COR-L47 (cell line): ENCODE measurements at places on chromosomes 6 and 20.

DNA sequence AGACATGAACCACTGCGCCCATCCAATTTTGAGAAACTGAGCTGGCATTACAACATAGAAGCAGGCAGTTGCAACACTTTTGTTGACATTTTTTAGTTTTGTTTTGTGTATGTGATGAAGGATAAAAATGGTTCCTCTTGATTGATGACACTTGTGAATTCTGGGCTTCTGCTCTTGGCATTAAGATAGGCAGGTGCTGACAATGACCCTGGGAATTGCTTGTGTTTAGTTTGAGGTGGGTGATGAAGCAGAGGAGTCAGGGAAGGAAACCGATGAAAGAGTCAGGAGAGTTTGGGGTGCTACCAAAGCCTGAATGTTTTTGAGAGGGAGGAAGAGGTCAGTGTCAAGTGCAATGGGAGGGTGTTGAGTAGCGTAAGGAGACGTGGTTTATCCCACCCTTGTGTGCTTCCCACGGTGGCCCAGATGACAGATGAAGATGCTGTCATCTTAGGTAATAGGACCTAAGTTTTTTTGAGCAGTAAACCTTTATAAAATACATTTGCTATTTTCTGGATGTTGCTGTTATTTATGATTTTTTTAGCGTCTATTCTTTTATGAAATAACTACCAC lies 19.4 kb downstream of the CDS2 start:
- DNase-seq = no peak

GRCh38 chr20:46900826-46901225 lies 6.2 kb downstream of the EYA2 start:
- DNase-seq = no peak

DNA sequence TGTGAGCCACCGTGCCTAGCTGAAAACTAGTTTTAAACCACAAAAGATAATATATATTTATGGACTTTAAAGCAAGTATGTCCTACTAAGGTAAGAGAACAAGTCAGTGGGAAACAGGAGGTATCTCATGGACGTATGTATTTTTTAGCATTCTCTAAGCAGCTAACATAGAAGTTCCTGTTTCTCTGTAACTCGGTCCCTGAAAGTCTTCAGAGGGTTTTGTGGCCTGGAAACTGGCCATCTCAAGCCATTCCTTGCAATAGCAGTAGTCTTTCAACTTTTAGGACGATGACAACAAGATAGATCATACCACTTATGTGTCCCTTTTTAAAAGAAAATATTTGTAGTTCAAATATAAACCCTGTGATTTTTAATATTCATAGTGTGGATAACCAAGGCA lies 95.6 kb upstream of the RALGAPA2 start:
- DNase-seq = no peak

- DNase-seq = no peak
These were observed 32.7 kb upstream of the COL10A1 start for GRCh38 chr6:116158641-116159040.

- no peak for DNase-seq
These were observed 2.3 kb upstream of the DLK2 start for GRCh38 chr6:43457643-43458042.

DNA sequence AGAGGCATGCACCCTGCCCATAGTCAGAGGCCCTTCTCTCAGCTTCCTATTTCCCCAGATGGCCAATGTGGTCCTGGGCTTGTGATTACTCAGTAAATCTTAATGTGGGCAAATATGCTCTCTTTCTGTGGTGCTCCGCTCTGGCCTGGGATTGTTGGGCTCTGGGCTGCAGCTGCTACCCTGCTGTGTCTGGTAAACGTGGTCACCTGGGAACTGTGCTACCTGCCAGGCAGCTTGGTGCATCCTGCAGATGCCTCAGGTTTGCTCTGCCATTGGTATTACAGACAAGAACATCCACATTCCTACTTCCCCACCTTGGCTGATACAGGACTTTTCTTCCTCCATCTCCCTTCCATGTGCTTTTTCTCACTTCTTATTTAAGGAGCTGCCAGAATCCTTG lies 611.5 kb upstream of the IMPG1 start:
- DNase-seq = no peak

DNA sequence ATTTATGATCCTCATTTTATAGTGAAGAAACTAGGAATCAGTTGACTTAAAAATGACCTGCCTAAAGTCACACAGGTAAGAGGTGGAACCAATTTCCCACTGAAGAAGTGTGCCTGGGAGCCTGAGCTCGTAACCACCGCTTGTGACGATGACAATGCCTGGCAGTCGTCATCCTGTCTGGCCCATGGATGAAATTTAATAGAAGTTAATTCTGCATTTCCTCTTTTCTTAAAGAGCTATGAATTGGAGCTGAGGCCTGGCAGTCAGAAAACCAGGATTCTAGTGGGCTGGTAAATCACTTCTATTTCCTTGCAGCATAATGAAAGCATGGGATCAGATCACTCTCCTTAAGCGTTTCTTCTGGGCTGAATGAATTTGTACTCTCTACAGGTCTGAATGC lies 200.0 kb upstream of the SGK1 start:
- no peak for DNase-seq

DNA sequence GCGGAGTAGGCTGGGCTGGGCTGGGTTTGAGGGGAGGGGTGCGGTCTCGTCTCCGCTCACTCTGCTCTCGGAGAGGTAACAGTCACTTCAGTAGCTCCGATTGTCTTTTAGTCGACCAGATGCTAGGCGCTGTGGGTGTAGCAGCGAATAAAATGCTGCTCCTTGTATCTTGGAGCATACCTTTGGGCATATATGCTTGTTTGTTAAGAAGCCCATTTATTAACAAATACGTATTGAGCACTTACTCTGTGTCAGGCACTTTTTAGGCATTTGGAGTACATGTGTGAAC lies 545 bp downstream of the ACTR5 start:
- DNase-seq = no peak

- no peak for DNase-seq
These were observed 20.9 kb upstream of the EPM2A start for GRCh38 chr6:145756170-145756662.

DNA sequence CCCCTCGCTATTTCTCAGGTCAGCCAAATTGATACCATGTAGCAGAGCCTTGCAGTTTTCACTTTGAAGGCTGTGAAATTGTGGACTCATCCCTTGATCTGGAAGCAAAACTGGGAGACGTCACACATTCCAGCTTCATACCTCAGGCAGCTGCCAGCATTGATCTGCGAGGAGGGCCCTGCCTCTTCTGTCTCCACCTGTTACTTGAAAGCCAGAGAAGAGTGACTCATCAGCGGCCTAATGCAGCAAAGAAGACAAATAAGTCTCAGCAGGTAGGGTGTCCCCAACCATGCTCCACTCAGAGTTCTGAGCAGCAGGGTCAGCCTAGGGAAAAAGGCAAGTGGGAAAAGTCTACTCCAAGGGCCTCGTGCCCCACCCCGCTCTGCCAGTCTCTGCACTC lies 69.4 kb upstream of the BMP2 start:
- DNase-seq = no peak

DNA sequence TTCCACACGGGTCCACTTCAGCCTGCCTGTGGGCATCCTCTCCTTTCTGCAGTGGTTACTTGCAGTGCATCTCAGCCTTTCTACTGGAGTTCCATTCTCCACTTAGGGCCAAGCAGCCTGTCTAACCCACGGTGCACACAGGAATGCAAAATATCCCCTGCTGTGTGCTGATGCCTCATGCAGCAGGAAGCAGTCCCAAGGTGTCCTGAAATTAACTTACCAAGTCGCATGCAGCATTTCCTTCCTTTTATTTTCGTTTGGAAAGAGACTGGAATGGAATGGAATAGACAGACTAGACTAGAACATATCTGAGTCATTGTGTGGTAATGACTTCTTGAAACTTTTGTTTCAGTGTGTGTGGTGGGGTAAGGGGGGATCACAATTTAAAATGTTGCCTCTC lies 25.9 kb upstream of the FOXQ1 start:
- no peak for DNase-seq

- peak; percentile 16 for DNase-seq
These were observed 88.2 kb upstream of the ATXN1 start for GRCh38 chr6:16849280-16849987.

- no peak for DNase-seq
These were observed 186.8 kb downstream of the PRL start for GRCh38 chr6:22110061-22110460.

DNA sequence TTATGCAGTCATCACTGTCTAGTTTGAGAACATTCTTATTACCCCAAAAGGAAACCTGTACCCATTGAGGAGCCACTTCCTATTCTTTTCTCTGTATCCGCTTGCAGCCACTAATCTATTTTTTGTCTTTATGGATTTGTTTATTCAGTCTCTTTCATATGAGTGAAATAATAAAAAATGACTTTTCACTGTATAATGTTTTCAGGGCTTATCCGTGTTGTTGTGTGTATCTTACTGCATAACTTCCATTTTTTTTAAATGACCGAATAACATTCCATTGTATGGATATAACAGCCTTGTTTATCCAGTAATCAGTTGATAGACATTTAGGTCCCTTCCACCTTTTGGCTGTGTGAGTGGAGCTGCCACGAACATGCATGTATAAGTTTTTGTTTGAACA lies 86.6 kb downstream of the ZFAND3 start:
- no peak for DNase-seq

DNA sequence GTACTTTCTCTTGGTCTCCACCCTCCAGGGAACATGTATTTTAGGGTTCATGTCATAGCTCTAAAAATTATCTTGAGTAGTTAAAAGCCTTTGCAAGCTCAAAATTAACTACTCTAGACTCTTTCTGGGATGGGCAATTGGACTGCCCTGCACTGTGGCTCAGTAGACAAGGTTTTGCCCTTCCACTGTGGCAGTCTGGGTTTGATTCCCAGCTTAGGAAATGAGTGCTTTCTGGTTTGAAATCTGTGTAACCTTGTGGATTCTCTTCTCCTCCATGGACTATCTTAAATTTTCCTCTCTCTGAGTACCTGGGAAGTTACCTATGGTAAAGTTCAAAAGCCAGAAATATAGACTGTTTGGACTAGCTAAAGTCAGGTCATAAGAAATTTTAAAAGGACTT lies 94.6 kb upstream of the UST start:
- no peak for DNase-seq

DNA sequence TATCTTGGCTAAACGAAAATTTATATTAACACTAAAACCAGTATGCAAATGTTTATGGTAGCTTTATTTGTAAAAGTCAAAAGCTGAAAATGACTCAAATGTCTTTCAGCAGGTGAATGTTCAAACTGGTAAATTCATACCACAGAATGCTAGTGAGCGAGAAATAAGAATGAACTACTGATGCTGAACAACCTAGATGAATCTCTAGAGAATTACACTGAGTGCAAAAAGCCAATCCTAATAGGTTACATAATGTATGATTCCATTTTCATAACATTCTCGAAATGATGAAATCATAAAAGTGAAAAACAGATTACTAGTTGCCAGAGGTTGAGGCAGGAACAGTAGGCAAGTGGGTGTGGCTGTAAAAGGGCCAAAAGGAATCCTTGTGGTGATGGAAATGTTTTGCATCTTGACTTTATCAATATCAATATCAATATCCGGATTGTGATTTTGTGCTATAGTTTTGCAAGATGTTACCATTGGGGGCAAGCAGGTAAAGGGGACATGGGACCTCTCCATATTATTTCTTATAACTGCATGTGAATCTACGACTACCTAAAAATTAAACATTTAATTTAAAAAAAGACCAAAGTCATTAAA lies 26.1 kb downstream of the ZNF311 start:
- no peak for DNase-seq

DNA sequence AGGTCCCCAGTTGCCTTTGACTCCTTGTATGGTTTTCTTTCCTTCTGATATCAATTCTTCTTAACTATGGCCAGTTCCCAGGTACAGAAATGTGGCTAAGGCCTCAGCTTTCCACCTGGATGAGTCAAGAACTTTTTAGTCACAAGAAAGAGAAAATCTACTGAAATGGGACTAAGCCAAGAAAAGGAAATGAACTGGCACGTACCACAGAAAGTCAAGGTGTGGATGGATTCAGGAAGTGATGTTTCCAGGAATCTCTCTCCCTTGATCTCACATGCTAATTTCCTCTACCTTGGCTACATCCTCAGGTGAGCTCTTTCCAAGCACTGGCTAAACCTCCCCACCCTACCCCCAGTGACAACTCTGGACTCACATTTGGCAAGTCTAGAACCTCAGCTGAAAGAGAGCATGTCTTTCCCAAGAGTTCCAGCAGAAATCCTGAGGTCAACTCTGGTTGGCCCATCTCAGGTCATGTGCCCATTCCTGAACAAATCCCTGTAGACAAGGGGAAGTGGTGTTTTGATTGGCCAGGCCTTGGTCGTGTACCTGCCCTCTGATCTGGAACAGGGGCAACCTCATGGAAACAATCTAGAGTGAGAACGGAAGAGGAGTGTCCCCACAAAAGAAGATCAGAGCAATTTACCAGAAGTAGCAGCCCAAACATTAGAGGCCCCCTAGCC lies 205.3 kb downstream of the NFATC2 start:
- no peak for DNase-seq

DNA sequence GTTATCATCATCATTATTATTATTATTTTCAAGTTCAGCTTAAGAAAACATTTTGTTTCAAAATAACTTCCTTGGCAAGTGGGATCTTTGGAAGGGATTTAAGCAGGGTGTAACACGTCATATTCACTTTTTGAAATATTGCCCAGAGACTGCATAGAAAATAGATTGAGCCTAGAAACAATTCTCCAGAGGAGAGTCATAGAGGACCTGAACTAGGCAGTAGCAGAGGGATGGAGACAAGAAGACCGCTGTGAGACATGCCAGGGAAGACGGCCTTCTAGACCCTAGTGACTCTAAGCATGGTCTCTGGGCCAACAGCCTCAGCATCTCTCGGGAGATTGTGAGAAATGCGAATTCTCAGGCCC lies 55.5 kb downstream of the EDN1 start:
- no peak for DNase-seq

GRCh38 chr20:43938017-43938655 lies 23.5 kb downstream of the TOX2 start:
- DNase-seq = no peak

- no peak for DNase-seq
These were observed 17.1 kb downstream of the TMEM30A start for GRCh38 chr6:75267461-75267860.

GRCh38 chr6:20875369-20875963 lies 341.2 kb downstream of the CDKAL1 start:
- DNase-seq = peak; percentile 34

- DNase-seq = no peak
These were observed 3.3 kb downstream of the OSER1 start for GRCh38 chr20:44207126-44207723.

GRCh38 chr6:28322661-28323060 lies 13.3 kb downstream of the ZSCAN31 start:
- DNase-seq = no peak

- DNase-seq = no peak
These were observed 145.7 kb upstream of the MAN1A1 start for GRCh38 chr6:119495230-119495683.

GRCh38 chr20:43844778-43845614 lies 69.7 kb upstream of the TOX2 start:
- no peak for DNase-seq

DNA sequence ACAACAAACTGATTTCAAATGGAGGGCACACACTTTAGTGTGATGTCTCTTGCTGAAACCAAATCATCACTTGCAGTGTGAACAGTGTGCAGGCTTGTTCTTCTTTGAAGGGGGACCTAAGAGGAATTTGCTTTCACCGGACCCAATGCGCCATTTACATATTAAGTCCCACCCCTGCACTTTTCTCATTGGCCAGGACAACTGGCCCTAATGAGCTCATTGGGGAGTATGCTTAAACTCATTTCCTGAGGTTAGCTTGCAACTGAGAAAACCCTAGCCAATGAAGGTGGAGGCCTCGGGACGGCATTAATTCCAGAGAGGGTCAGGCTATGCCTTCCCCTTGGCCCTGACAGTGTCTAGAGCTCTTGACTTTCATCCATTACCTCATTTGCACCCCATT lies 58.7 kb downstream of the VEGFA start:
- no peak for DNase-seq

- DNase-seq = peak; percentile 59
These were observed 7.4 kb upstream of the SLC12A5 start for GRCh38 chr20:46021361-46022359.
